Adrenal gland (tissue), 19 donors: ENCODE measurements at places on chromosomes 11 and 22.
A peak's percentile ranks its signal among the peaks of the same experiment; 100 is the strongest.

- no peak for DNase-seq
Measured at GRCh38 chr11:80842246-80842645, 1401.4 kb upstream of the TENM4 start.

DNA sequence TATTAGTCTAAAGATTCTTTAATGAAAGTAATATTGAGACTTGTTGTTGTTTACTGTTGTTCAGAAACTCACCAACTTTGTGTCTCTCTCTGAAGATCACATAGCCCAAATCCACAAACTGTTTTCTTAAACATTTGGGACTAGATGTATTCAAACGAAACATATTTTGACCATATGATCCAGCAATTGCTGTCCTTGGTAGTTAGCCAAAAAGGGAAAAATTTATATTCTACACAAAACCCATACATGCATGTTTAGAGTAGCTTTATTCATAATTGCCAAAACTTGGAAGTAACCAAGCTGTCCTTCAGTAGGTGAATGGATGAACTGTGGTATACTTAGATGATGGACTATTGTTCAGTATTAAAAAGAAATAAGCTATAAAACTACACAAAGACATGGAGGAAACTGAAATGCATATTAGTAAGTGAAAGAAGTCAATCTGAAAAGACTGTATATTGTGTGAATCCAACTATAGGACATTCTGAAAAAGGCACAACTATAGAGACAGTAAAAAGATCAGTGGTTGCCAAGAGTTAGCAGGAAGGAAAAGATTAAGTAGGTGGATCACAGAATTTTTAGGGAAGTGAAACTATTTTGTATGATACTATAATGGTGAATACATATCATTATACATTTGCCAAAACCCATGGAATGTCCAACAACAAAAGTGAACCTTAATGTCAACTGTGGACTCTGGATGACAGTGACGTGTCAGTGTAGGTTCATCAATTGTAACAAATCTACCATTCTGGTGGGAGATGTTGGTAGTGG, 442.9 kb downstream of the INSC start:
- no peak for DNase-seq

- DNase-seq, result no peak
Measured at GRCh38 chr11:45655012-45655283, 10.5 kb downstream of the CHST1 start.

GRCh38 chr11:18171377-18172000, 1.1 kb upstream of the MRGPRX4 start:
- peak; percentile 65 for DNase-seq
